DMS79 treated with DMSO at 0.1 percent for 48 hours (cell line): ENCODE measurements at places on chromosomes 6 and 20.

DNA sequence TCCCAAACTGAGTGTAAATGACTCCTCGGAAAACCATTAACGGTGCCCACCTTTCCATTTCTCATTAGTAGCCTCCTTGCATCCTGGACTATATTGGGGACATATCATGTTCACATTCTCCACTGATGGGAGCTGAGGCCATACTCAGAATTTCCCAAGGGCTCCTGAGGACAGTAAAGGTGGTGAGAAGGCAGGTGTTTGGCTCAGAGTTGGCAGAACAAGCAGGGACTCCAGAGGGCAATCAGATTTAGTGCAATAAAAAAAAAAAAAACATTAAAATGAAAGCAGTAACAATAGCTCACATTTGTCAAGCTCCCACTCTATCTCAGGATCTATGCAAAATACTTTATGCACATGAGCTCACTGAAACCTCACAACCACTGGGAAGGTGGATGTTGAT, 401.4 kb downstream of the MAFB start:
- DNase-seq: peak; percentile 52

- no peak for DNase-seq
Observed at GRCh38 chr20:48824830-48825565, 2.8 kb downstream of the PREX1 start.

GRCh38 chr6:29506446-29507067, 18.8 kb upstream of the MAS1L start:
- DNase-seq: no peak

DNA sequence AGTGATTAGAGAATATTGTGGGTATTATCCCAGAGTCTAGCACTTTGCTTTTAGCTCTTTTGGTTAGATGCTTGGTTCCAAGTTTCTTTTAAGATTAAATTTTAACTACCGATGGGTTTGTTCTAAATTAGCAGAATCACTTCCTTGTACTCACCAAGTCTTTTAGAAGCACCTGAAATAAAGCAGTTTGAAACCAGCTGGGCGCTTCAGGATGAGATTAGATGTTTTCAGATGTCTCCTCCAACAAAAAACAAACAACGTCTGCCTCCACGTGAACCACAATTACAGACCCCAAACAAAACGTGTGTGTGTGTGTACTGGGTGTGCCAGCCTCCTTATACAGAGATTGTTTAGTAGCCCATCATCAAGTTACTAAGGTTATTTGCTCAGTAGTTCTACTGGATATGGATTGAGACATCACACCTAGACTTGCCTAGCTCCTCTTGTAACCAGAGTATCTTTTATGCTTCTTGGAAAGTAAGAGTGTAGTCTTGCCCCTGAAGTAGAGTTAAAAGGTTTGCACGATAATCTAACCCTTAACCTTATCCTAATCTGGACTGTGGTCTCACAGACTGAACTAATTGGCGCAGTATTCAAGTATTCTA, 2.3 kb downstream of the DSTN start:
- DNase-seq: peak; percentile 7

GRCh38 chr6:163828038-163828795, 413.7 kb downstream of the QKI start:
- no peak for DNase-seq

- no peak for DNase-seq
Observed at GRCh38 chr20:3658019-3658715, 5.0 kb downstream of the GFRA4 start.

- DNase-seq: peak; percentile 21
Observed at GRCh38 chr6:32933661-32934085, 7.2 kb downstream of the HLA-DMB start.

GRCh38 chr6:142827369-142827768, 117.6 kb downstream of the HIVEP2 start:
- no peak for DNase-seq
